Natural killer cell treated with Interleukin-12 subunit alpha and Interleukin-12 subunit beta and Interleukin-15 and Interleukin-18, amount 100 ng/mL, for 72 hours (primary cell): ENCODE measurements at places on chromosomes 16 and 17. TPM values are rescaled to one million over a fixed set of nuclear protein-coding genes. Genes with fewer than 3 reads are reported as not detected.

Gene PAM16
- total RNA-seq: 114 TPM

- DNase-seq: no peak
Measured at GRCh38 chr16:5027575-5028235, 6.0 kb downstream of the NAGPA start.

GRCh38 chr17:31631766-31632165, 227.3 kb downstream of the COPRS start:
- no peak for DNase-seq

- no peak for DNase-seq
Measured at GRCh38 chr16:12674071-12674470, 129.6 kb downstream of the CPPED1 start.

GRCh38 chr17:34117811-34118210, 137.3 kb upstream of the CCL2 start:
- no peak for DNase-seq

Gene SCARF1
- total RNA-seq: 3.6 TPM

Gene ABCA9
- total RNA-seq: not detected

Gene KRTAP4-8
- not detected for total RNA-seq

- DNase-seq: no peak
Measured at GRCh38 chr17:79811011-79811867, 14.4 kb upstream of the CBX8 start.

DNA sequence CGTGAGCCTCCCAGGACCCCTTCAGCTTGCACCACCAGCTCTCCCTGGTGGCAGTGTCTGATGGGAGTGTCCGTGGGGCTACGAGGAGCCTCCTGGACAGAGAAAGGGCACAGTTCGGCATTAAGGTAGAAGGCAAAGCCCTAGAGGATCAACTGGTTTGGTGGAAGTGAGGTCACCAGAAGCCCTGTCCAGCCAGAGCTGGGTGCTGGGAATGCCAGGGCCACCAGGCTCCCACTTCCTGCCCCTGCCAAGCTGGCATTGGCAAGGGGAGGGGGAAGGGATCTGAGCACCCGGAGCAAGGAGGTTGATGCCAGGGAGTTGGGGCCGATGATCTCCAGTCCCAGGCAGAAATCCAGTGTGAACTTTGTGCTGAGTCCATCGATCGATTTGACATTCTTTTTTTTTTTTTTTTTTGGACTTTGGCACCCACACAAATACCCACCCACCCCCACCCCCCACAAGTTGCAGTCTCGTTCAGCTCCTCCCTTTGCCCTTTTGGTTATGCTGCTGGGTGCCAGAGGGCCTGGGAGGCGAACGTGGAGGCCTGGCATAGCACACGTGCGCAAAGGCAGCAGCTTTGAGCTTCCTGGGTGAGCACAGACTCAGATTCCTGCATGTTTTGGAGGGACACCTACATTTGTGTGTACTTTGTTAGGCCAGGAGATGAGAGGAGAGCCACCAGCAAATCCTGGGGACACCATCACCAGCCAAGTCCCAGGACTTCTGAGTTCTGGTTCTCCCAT, 2.1 kb downstream of the NHERF1 start:
- no peak for DNase-seq

Gene ERI2
- total RNA-seq: 14.7 TPM

DNA sequence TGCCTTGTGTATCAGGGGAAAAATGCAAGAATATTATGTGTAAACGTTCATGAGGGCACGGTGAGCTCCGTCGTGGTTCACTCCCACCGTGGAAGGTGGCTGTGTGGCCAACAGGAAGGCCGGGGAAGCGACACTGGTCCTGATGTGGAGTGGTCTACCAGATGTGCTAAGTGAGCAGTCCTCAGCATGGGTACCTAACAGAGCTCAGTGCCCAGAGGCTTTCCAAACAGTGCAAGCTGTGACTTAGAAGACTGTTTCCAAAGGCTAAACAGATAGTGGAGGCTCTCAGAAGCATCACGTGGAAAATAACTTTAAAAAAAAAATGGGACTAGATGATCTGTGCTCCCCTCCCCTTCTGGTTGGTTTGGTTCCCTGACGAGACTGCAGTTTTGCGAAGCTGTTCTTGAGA, 199.3 kb upstream of the CHMP6 start:
- no peak for DNase-seq

Gene CCDC154
- 0.38 TPM for total RNA-seq

Gene FOXL1
- total RNA-seq: not detected

- no peak for DNase-seq
Measured at GRCh38 chr17:57289613-57290012, 33.3 kb downstream of the MSI2 start.
